ENCODE measurements at places on chromosomes 5 and 9.

- DNase-seq: no peak
Measured at GRCh38 chr5:120778491-120779484, 314.7 kb downstream of the PRR16 start.

DNA sequence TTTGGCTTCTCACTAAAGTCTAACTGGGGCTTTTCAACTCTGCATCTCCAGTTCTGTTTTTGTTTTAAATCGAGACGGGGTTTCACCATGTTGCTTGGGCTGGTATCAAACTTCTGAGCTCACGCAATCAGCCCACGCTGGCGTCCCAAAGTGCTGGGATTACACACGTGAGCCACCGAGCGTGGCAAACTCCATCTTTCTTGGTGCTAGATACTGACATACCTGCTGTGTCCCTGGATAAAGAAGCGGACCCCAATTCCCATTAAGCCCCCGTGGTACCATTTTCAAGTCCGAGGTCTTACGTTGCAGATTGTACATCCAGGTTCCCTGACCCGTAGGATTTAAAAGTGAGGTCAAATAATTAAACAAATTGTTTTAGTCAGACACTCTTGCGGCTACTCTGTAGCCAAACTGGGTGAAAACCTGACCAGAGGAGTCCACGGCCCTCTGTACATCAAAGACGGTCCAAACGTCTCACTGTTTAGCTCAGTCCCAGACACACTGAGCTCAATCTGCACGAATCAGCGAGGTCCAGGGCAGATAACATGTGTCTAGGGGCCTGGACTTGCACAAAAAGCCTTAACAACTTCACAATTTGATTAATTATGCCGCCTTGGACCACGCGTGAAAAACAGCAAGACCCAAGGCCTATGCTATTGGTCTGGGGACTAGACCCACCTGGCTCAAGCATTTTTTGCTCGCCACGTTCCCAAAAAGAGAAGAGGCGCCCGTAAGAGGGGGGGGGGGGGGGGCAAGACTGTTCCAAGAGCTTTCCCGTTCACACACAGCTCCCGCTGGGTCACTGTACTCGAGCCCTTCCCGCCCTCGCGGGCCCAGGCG, 727 bp upstream of the DNAJA1 start:
- no peak for DNase-seq

- no peak for DNase-seq
Measured at GRCh38 chr9:105932276-105932675, 237.9 kb downstream of the TMEM38B start.

GRCh38 chr5:33774341-33774740, 117.4 kb downstream of the ADAMTS12 start:
- DNase-seq: no peak

DNA sequence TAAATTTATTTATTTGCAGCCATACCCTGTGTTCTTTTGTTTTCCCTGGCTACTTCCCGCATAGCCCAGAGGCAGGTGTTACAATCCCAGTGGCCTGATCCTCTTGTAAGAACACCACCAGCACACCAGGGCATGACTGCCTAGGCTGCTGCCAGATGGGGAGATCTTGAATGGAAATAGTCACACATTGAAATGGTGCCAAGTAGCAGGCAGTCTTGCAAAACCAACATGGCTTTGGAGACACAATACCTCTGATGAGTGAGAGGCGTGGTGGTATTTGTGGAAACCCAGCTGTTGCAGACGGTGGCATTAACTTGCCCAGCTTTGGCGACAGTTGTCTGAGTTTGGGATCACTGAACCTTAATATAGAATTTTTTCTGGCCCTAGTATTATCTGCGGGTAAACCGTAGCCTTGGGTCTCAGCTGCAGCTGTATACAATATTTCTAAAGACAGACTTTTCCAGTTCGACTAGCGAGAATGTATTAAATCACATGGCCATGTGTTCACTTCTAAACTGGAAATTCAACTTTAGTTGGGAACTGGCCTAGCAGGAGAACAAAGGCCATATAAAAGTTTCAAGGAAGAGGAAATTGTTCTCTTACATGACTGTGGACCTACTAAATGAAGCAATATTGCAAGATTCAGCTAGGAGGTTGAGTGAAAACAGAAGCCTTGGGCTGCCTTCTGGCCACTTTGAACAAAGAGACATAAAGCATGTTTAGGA, 277.0 kb downstream of the SMARCA2 start:
- DNase-seq: peak; percentile 61

DNA sequence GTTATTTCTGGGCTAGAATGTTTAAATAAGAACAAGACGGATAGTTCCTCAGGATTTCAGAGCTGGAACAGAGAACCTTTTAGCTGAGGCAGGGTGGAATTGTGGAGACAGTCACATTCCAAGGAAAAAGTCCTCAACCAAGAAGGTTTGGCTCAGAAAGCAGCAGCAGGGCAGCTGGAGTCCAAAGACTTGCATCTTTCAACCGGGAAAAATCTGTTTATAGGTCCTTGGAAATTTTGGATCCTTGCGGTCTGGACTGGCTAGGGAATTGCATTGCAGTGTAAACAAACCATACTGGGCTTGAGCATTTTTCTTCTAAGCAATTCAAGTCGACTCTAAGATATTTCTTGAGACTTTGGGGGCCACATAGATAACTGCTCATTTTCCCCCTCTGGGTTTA, 40.8 kb upstream of the HMHB1 start:
- peak; percentile 60 for DNase-seq

GRCh38 chr9:97940741-97941140, 2.8 kb upstream of the HEMGN start:
- no peak for DNase-seq

DNA sequence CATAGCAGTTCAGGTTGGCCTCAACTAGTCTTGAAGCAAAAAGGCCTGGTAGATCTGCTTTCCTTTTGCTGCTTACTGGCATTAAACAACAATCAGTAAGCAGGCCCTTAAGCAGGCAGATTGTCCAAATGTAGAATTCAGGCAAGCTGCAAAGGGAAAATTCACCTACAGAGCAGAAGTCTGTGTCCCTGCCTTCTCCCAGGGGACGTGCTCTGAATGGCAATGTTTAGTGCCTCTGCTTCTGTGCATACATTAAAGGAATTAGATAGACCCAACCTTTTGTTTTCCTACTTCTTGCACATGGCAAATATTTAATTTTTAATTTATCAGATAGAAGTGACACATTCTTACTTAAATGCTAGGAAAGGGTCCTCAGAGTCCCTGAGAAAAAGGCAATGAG, 328.8 kb upstream of the PIK3R1 start:
- no peak for DNase-seq

- DNase-seq: peak; percentile 20
Measured at GRCh38 chr9:26131886-26132285, 453.6 kb upstream of the TUSC1 start.

- no peak for DNase-seq
Measured at GRCh38 chr5:142826741-142827492, 56.7 kb downstream of the ARHGAP26 start.

DNA sequence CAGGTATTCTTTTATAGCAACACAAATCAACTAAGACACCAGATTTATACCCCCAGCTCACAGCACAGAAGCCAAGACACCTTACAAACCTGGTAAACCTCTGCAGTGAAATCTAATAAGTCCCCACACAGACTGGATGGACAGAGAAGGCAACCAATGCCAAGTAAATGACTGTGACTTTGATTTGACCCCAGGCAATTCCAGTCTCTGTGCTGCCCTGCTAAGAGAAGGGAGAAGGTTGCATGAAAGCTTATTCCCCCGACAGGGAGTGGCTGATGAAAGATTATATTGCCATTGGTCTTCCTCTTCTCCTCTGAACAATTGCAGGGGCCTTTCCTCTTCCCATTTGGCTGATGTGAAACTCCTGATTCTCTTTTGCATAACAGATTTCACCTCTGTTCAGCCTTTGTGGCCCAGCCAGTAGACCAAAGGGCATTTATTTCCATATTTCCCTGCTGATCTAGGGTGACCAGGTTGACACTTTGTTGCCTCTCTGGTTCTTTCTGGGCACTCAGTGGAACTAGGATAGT, 107.6 kb downstream of the ADRB2 start:
- DNase-seq: no peak

DNA sequence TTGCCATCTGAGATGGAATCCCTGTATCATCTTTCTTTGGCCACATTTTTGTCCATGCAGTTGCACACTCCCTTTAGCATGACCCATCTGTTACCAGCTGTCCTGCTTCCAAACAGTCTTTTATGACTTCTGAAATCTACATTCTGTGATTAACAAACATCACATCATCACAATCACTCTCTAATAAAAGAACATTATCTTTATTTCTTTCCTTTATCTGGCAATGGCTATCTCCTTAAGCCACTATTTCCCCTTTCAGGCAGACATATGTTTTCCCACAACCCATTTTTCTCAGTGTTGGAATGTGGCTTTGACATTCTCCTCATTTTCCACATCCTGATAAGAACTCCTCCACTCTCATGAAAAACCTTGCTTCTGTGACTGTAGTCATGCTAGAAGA, 141.0 kb downstream of the ST8SIA4 start:
- DNase-seq: no peak

DNA sequence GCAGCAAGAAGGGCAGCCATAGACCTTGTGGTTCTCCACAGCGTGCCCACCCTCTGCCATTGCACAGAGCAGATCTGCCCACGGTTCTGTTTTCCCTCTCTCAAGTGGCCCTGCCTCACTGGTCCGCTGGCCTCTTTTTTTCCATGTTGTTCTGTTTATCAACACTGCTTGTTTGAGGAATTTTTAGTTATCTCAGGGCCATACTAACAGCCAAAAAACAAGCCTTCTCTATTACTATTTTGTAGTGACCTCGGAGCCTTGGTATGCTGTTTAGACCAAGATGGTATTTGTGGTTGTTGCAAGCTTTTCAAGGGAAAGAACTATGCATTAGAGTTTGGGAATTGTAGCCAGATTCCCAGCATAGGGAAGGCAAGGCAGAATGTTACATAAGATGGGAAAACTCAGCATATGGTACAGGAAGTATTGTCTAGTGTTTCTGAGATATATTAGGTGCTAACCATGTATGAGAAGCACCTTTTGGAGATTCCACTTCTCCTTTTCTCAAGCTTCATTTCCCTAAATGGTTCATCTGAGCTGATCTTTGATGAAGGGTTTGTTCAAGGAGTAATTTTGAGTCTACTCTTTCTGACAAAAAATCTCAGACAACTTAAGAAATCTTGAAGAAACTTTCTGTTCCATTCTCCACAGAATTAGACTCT, 54.3 kb downstream of the NUP214 start:
- DNase-seq: no peak

GRCh38 chr5:34993951-34994350, 53.8 kb downstream of the AGXT2 start:
- no peak for DNase-seq

DNA sequence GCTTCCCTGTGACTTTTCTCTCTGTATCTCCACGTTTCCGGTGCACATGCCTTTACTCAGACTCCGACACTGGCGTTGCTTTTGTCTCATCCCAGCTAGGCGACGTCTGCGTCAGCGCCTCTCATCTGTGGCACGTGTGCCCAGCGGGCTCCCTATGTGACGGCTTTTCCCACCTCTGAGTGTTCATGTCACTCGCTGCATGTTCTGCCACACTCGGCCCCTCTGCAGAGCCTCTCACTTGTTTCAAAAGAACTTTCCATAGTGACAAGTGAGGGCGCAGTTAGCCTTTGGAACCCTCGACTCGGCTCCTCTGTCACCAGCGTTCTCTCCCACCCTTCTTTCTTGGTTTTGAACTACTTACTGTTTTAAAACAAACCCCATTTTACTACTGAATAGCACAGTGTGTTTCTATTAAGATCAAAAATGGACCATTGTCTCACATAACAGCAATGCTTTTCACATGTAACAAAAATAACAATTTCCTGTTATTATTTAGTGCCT, 113.4 kb upstream of the CACNA1B start:
- no peak for DNase-seq

GRCh38 chr5:178577944-178578343, 12.2 kb downstream of the COL23A1 start:
- no peak for DNase-seq

DNA sequence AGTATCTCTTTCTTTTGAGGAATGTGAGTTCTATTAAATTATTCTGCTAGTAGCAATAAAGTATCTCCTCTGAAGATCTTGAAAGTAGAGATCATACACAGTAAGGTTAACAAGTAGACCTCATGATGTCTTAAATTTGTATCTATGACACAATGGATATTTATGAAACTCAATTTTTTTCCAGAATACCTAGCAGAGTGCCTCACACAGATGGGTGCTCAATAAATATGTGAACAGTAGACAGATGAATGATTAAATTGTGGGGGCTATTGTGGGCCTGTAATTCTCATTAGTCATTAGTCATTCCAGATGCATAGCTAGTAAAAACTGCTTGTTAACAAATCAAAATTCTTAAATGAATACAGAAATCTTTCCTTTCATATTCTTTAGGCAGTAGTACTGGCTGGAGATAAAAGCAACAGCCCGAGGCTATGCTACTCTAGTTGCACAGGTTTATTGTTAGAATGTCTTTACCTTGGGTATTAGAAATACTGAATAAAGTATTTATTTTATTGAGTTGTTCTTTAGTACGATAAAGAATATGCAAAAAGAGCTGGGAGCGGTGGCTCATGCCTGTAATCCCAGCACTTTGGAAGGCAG, 22.0 kb downstream of the CHD1 start:
- DNase-seq: no peak

DNA sequence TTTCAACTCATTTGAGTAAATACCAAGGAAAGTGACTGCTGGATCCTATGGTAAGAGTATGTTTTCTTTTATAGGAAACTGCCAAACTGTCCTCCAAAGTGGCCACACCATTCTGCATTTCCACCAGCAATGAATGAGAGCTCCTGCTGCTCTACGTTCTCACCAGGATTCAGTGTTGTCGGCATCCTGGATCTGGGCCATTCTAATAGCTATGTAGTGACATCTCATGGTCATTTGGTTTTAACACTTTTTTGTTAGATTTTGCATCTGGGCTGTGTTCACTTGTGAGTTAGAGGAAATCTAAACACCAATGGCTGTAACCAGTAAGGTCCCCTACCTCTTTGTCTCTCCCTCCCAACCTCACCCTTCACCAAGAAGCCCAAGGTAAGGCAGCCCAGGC, 115.9 kb downstream of the ATPSCKMT start:
- DNase-seq: no peak

- DNase-seq: no peak
Measured at GRCh38 chr9:119126040-119126439, 243.2 kb downstream of the BRINP1 start.

- peak; percentile 24 for DNase-seq
Measured at GRCh38 chr9:72292874-72293607, 72.0 kb downstream of the ZFAND5 start.

DNA sequence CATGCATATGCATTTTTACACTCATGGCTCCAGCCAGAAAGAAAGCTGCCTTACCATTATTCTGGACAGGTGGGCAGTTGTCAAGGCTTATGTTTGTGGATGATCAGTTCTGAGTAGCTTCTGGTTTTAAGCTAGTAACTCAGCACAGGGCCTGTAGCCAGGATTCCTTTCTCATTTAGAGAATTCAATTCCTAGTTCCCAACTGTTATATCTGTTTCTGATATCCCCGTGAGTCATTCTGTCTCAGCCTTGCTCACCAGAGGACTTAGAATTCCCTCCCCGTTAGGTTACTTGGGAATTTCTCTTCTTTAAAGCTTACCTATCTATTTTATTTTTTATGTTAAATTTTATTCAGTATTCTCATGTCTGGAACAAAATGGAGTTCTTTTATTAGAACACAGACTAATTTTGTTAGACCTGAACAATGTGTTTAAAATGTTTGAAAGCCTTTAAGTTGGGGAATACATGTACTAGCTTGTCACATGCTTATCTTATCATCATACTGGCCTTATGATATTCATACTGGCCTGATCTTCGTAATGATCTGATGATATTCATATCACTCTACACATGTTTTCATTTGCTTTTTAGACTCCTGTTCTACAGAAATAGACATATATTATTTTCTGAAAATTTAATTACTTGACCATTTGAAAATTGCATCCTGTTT, 47.1 kb downstream of the CAST start:
- DNase-seq: no peak
